T-helper 9 cell (primary cell): ENCODE measurements at places on chromosomes 1 and 21.

DNA sequence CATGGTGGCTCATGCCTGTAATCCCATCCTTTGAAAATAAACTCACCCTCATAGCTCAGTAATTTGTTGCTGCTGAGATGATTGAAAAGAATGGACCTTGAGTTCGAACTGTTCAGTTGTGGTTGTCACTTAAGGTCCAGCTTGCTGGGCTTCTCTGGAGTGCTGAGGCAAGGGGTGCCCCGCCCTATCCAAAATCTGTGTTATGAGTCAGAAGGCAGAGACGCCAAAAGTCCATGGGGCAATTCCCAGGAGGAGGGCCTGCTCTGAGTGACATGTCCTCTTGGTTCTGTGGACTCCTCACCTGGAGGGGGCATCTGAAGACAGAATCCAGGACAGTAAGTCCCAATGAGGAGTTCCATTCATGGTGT lies 64.8 kb downstream of the MYOM3 start:
- DNase-seq: no peak

GRCh38 chr1:47224676-47225399 lies 7.2 kb downstream of the TAL1 start:
- DNase-seq: no peak

- no peak for DNase-seq
Measured at GRCh38 chr1:85573322-85573721, 7.2 kb upstream of the CCN1 start.

DNA sequence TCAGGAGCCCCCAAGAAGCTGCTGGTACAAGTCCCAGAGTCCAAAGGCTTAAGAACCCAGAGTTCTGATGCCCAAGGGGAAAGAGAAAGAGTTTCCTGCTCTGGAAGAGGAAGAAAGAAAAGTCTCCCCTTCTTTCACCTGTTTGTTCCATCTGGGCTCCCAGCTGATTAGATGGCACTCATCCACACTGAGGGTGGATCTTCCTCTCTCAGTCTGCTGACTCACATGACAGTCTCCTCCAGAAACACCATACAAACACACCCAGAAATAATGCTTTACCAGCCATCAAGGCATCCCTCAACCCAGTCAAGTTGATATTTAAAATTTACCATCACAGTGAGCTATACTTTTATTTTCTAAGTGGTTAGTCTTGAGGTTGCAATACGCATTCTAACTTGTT lies 257.9 kb downstream of the PAPPA2 start:
- no peak for DNase-seq

GRCh38 chr1:54254055-54254454 lies 54.1 kb downstream of the MRPL37 start:
- no peak for DNase-seq

DNA sequence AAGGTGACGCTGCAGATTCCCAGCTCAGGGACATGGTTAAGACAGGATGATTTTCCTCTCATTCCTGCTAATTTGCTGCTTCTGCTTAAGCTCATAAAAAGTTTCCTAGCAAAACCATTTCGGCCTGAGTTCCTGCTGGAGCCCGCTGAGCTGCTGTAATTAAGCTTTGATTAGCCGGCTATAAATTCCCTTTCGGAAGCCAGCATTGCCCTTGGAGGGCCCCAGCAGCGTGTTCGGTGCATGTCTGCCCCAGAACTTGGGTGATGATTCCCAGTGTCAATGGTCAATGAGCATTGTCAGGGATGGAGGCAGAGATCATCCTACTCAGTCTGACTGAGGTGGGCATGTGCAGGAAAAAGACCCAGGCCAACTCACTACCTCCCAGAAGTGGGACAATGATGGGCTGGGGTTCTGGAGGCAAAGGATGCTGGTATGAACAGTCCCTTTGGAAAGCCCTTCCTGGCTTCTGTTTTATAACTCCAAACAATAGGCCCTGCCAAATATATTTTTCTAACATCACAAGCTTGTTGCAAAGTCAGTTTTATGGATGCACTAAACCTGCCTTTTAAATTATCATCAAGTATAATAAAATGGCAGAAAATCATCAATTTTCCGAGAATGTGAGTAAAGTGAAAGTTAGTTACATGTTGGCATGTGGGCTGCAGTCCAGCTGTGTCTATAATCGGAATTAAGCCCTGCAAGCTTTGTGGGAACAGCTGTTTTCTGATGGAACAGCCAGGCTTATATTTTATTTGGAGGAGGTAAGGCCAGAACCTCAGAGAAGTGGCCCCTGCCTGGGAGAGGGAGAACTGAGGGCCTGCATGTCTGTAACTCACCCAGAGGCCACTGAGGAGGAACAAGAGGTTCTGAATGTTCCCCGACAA lies 257.1 kb downstream of the GRIK3 start:
- DNase-seq: no peak

- no peak for DNase-seq
Measured at GRCh38 chr1:236381565-236382158, 12.4 kb upstream of the EDARADD start.

- no peak for DNase-seq
Measured at GRCh38 chr1:246947255-246947654, 15.5 kb upstream of the AHCTF1 start.

GRCh38 chr1:229557200-229557850 lies 1.2 kb downstream of the ABCB10 start:
- no peak for DNase-seq

- no peak for DNase-seq
Measured at GRCh38 chr1:80305466-80305865, 1298.9 kb upstream of the ADGRL4 start.
